Omental fat pad (tissue), 4 donors: ENCODE measurements at places on chromosomes 16 and 17. TPM values are rescaled to one million over a fixed set of nuclear protein-coding genes. Genes with fewer than 3 reads are reported as not detected.

- no peak for DNase-seq
Measured at GRCh38 chr17:79845601-79845949, 6.3 kb upstream of the CBX4 start.

DNA sequence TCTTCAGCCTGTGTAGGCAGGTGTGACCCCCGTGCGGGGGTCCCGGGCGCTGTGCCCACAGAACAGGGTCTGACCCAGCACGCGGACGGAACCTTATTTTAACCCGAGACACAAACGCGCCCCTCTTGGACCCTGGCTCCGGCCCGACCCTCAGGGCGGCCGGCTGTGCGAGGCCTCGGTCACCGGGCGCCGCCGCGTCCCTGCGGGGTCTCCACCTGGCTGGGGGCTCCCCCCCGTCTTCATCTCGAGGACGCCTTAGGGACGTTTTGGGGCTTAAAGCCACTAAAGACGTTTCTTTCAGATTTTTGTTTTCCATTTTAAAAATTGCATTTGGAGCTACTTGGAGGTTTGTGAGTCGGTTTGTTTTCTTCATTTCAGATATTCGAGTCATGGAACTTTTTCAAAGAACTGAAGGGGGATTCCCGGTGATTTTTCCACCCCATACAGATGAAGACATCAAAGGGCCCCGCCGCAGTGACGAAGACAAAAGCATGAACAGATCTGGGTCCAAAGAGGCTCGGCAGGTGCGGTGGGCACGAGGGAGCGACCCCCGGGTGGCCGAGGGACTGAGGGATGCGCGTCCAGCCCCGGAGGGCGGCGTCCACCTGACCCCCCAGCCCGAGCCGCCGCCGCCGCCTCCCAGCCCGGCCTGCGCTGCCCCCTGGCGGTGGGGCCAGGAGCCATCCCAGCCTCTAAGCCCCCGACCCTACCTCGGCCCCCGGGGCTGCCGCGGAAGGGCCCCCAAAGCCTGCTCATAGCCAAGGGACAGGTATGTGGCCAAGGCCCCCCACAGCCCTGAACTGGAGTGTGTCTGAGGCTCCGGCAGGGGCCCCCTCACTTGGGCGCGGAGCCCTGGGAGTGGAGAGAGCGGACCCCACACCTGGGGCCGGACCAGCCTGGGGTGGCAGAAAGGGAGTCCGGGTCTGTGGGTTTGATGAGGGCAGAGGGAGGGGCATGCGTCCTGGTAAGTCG is 3.8 kb upstream of the CD7 start:
- no peak for DNase-seq

- DNase-seq, result no peak
Measured at GRCh38 chr17:80195671-80196529, 24.2 kb downstream of the SGSH start.

DNA sequence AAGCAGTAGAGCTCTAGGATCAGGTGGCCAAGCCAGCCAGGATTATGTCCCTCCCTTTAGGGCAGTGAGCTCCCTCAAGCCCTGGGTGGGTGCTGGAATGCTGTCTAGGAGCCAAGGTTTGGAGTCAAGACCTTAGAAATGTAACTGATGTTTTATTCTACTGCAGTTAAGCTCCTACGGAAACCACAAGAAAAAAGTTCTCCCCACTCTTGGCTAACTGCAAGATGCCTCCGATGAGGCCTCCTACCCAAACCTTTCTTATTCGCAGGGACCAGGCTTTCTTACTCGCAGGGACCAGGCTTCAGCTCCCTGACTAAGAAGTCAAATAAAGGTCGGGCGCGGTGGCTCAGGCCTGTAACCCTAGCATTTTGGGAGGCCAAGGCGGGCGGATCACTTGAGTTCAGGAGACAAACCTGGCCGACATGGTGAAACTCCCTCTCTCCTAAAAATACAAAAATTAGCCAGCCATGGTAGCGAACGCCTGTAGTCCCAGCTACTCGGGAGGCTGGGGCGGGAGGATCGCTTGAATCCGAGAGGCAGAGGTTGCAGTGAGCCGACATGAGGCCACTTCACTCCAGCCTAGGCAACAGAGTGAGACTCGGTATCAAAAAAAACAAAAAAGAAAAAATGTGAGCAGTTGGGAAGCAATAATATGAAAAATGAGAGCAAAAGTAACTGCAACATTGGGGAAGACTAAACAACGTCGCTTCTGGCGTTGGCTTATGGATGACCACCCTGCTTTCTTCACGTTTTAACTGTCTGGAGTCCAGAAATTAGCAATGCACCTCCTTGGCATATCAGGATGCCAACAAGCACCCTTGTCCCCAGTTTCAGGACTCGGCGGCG is 31.7 kb upstream of the ARL4D start:
- DNase-seq, result no peak

GRCh38 chr16:14088155-14088753 is 17.1 kb downstream of the MRTFB start:
- no peak for DNase-seq

FGF11 gene
- total RNA-seq, result 1.9 TPM

GRCh38 chr17:42291129-42291528 is 2.8 kb downstream of the STAT5A start:
- DNase-seq, result no peak

DCAF7 gene
- total RNA-seq, result 28.6 TPM

- no peak for DNase-seq
Measured at GRCh38 chr17:20216853-20217252, 207.7 kb downstream of the SPECC1 start.

- no peak for DNase-seq
Measured at GRCh38 chr16:25051406-25052150, 36.4 kb upstream of the ARHGAP17 start.

DNA sequence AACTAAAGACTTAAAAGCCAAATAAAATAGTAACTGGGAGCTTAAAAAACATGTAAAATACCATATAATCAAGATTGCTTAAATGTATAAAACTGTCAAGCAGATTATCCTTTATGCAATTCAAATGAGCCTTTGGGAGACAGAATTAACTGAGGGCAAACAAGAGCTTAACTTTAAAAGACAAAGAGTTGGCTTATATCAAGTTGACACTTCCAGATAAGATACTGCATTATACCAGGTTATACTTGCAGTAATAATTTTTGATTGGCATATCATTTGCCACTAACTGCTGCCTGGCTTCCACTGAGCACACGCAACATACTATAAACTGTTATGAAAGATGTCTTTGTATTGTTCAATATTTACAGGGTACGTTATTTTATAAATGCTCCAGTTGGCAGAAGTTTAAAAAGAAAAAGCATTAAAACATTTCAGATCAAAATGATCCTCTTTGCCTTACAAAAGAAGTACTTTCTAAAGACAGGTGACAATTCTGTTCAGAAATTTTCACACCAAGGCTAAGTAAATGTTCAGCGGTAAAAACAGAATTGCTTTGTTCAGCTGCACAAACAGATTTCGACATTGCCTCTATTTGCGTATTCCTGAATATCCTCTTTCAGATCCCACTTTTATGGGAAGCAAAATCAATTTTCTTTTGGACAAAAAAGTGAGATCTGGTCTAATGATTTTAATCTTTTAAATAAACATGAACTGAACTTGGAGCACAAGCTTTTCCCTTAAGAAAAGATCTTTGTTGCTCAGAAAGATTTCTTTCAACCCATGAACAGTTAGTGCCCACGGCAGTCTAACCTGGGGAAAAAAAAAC is 50.7 kb downstream of the TOX3 start:
- DNase-seq, result no peak

DNA sequence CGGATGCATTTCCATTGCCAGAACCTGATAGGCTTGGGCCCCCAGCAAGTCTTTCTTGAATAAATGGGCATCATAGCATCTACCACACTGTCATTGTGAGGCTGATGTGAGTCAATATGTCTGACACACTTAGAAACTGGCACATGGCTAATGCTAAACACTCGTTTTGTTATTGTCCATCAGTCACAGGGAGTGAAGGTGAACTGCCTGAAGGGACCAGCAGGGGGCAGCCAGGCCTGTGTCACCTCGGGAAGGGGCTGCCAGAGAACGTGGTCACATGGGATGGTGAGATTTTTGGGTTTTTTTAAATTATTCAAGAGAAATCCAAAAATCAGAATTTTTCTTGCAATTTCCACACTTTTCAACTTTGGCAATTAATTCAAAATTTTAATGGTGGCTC is 831 bp upstream of the RCVRN start:
- no peak for DNase-seq

SEZ6L2 gene
- 0.63 TPM for total RNA-seq

DNA sequence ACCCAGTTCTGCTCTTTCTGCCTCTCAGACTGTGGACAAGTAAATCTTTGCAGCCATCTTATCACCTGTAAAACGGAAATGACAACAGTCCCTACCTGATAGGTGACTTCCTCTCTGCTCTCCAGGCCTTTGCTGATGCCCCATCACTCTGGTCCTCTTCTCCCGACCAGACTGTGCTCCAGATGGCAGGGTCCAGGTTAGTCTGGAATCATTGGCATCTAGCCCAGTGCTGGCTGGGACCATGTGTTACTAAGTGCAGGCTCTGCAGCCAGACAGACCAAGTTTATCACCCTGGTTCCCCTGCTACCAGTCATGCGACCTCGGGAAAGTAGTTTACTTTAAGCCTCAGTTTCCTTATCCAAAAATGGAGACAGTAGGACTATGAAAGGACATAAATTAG is 1.8 kb upstream of the NUBP1 start:
- DNase-seq, result no peak

DNA sequence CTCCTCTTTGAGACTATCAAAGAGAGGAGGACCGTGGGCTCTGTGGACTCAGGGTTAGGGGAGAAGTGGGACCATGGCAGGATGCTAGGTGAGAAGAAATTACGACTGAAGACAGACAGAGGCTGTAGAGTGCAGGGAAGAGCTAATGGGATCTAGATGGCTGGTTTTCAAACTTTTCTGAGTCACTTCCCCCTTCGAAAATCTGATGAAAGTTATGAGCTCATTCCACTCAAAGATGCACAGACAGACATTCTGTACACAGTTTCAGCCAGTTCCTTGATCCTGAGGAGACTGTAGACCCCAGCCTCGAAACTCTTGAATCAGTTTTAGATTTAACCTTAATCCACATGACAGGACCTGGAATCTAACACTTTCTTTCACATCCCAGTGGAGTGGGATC is 40.7 kb downstream of the RGS9 start:
- DNase-seq, result no peak

DNA sequence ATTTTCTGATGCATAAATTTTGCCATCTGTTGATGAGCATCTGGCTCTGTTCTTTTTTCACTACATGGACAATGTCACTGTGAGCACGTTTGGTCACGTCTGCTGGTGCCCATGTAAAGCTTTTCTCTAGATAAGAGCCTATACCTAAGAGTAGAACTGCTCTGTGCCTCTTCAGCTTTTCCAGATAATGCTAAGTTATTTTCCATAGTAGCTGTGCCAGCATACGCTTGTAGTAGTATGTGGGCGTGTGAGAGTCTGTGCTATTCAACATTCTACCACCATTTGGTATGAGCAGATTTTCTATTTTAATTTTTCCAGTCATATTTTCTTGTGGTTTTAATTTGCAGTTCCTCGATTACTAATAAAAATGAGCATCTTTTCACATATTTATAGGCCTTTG is 33.2 kb downstream of the VPS35L start:
- no peak for DNase-seq

DNA sequence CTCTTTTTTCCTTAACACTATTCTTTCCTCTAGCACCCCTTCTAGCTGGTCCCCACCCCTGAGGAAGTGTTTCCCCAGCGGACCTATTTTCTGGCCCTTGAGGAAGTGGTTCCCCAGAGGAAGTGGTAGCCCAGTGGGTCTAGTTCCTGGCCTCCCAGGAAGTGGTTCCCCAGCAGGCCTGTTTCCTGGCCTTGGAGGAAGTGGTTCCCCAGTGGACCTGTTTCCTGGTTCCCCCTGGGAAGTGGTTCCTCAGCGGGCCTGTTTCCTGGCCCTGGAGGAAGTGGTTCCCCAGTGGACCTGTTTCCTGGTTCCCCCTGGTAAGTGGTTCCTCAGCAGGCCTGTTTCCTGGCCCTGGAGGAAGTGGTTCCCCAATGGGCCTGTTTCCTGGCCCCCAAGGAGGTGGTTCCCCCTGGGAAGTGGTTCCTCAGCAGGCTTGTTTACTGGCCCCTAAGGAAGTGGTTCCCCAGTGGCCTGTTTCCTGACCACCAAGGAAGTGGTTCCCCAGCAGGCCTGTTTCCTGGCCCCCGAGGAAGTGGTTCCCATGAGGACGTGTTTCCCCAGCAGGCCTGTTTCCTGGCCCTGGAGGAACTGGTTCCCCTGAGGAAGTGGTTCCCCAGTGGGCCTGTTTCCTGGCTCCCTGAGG is 58.3 kb downstream of the NTN1 start:
- DNase-seq, result no peak

- DNase-seq, result no peak
Measured at GRCh38 chr17:47896672-47897490, 845 bp downstream of the SP2 start.

DNA sequence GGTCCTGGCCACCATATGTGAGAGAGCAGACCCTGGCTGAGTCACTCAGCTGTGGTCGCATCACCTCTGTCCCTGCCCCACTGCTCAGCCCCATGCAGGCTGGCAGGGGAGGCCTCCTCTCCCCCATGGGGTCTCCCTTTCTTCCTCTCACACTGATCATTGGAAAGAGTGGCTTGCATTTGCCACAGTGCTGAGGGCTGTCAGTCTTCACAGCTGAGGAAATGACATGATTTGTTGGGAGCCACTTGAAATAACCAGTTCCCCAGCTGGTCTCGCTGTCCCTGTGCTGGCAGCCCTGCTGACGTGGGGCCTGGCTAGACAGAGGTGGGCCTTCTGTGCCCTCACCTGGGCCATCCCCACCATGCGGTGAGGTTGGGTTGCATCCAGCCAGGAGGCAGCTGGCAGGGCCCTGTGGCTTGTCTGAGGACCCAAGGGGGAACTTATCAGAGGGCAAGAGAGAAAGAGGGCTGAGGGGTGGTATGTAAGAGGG is 30.1 kb upstream of the MED9 start:
- DNase-seq, result no peak

DNA sequence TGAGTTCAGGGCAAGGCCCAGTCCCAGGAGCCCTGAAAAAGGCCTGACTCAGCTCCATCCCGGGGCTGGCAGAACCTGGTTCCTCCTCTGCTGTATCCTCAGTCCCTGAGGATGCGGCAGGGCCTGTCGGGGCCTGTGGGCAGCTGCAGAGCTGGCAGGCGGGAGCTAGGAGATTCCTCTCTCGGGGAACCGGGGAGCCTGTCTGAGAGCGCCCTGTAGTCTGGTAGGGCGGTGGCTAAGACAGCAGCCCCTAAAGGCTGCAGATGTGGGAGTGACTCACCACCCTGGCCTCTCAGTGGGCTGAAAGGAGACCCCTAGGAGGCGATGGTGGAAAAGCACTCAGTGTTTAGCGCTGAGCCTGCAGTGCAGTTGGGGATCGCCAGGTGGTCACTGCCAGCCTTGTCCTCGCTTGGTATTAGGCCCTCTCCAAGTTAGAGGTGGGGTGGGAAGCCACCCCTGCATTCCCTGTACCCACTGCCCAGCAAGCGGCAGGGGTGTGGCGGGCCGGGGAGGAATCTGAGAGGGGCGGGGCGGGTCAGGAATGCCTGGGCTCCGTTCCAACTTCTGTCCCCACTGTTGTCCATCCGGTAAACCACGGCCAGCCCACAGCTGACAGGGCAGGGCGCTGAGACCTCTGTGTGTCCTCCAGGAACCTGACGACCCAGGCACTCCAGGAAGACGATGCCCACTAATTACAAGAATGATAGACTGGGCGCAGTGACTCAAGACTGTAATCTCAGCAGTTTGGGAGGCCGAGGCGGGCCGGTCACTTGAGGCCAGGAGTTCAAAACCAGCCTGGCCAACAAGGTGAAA is 29.5 kb upstream of the CDH1 start:
- DNase-seq, result no peak

TPSB2 gene
- total RNA-seq, result 47.0 TPM

- DNase-seq, result no peak
Measured at GRCh38 chr16:17915791-17916190, 420.7 kb downstream of the NPIPA8 start.
